ENCODE measurements at places on chromosomes 4 and X.
A peak's percentile ranks its signal among the peaks of the same experiment; 100 is the strongest.

GRCh38 chrX:143058120-143058519 lies 32.4 kb downstream of the SPANXN4 start:
- DNase-seq = no peak

- DNase-seq = no peak
Observed at GRCh38 chrX:32170481-32170880, 1040.9 kb downstream of the DMD start.

DNA sequence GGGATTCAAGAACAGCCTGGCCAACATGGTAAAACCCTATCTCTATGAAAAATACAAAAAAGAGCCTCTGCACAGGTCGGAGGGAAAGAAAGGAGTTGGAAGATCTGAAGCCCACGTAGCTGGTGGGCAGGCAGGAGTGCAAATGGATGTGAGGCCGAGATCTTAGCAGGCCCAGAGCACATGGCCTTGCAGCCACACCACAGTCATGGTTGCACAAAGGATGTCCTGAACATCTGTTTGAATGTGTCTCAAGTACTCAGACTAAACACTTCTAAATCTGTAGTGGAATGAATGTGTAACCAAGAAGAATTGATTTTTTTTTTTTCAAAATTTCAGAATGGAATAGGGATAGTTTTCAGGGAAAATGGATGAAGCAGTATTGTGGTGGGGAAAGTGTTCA lies 10.8 kb downstream of the CA5B start:
- no peak for DNase-seq

DNA sequence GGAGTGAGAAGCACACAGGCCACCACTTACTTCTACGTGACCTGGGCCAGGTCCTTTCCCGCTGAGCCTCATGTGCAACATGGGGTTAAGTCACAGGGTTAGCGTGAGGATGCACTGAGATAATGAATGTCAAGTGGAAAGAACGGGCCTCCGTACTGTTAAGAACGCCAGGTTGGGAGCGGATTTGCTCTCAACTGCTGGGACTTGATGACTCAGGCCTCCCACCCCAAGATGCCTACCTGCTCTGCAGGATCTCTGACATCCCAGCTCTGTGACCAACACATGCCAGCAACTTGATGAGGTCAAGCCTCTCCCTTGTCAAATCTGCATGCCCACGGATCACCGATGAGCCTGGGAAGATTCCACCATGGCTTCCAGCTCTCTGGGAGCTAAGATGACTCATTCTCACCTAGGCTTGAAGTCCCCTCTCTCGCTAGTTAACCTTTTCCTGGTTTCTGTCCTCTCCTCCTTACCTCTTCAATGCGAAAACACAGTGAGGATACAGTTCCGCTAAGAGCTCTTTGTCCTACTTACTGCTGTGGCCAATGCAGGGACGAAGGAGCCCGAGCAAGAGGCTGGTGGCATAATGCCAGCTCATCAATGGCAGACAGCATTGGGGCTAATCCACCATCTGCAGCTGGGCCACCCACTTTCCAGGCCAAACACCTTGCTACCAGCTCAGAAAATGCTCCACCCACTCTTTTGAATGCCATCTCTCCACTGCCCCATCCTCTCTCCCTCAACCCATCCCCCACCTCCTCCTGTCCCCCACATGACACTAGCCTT lies 67.6 kb downstream of the PJA1 start:
- DNase-seq = no peak

GRCh38 chr4:20496068-20496467 lies 204.2 kb upstream of the PACRGL start:
- no peak for DNase-seq

DNA sequence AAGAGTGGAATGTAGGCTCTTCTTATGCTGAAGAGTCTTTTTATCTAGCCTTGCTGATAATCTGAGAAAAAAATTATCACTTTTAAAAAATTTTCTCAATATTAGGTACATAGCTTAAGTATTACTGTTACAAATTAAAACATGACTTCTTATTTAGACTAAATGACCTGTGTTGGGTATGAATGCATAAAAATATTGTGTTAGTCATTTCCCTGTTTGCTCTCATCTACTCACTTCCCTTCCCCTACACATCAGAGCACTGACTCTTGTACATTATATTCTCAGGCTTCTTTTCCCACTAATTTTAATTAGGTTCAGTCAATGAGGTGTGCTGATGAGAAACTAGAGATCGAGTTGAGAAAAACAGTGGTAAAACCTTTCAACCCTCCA lies 881.0 kb downstream of the PCDH18 start:
- DNase-seq = no peak

GRCh38 chr4:86608757-86609375 lies 14.8 kb downstream of the PTPN13 start:
- DNase-seq = no peak

GRCh38 chrX:29941287-29941686 lies 274.1 kb upstream of the MAGEB2 start:
- DNase-seq = no peak

- no peak for DNase-seq
Observed at GRCh38 chr4:14681330-14681729, 321.0 kb upstream of the CPEB2 start.

DNA sequence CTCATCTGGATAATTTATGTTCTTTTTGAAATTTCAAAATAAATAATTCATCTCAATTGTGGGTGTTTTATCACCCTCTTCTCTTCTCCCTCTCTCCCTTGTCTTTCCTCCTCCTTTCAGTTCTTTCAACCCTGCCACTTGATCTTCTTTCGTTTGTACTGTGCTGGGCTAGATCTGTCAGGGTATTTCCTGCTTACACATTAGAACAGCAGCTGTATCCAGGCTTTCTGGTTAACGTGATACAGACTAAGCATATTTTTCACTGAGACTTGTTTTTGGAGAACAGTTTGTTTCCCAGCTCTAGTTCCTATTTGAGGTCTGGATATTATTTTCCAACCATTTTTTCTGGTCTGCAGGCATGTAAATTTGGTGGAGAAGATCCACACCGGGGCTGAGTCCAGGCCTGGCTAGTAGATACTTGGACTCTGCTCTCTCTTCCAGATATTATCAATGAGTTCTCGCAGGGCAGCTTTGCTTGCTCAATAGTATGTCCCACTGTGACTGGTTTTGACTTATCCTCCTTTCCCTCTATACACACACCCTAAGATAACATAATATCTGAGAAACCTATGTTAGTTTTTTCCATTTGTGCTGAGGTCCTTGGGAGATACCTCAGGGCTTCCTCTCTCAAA lies 1310.7 kb upstream of the TENM3 start:
- no peak for DNase-seq

- no peak for DNase-seq
Observed at GRCh38 chr4:69763233-69763632, 2.8 kb upstream of the SULT1B1 start.

DNA sequence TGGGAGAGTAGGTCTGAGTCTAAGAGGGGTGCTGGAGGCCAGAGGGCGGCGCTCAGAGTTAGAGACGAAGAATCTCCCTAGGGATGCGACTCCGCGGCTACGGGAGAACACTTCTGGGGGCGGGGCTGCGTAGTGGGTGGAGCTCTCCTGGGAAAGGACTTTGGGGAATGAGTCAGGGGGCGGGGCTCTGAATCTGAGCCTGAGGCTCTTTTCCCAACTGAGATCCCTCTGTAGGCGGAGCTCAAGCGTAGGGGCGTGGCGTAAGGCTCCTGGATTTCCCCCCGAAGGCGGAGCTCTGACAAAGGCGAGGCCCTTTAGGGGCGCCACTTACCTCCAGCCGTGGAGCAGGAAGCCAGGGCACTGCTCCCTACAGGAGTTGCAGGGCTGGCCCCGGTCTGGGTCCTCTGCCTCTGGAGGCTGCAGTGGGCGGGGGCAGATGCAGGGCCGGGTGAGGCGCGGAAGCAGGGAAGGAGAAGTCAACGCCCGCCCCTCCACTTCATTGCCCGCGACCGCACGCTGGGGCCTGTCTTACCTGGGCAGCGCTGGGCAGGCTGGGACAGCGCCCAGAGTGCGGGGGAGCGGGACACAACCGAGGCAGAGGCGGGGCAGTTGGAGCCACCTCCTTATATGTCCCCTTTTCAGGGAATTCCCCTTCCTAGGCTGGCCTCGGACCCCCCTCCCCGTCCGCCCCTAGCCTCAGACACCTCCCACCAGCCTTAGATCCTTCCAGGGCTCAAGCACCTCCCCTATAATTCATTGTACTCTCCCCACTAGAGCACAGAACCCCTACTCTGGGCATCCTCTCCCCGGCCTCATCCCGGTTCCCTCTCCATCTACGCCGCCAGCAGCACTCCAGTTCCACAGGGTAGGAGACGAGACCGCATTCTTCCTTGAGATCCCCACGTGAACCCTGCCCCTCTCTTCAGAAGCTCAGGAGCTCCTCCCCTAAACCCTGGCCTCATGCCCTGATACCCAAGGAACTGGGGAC lies 1.6 kb downstream of the PRICKLE3 start:
- peak; percentile 92 for DNase-seq

DNA sequence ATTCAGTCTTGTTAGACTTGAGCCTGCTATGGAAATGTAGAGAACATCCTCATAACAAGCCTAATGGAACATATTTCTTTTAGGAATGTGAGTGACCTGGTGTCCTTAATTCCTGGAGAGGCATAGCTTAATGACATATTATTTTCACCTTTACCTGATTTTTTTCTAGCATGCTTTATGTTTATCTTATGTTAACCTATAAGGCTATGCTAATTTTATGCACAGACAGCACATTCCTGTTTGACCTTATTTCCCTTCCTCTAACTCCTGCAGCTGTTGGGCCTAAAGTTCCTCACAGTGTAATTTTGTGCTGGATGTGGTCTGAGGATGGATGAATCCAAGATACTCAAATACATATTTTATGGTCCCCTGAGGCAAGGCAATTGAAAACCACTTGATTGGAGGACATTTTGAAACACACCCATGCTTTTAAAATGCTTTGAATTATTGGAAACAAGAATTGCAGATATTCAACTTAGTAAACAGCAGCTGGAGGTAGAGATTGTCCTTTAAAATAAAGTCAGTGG lies 111.5 kb downstream of the LARP7 start:
- DNase-seq = no peak

DNA sequence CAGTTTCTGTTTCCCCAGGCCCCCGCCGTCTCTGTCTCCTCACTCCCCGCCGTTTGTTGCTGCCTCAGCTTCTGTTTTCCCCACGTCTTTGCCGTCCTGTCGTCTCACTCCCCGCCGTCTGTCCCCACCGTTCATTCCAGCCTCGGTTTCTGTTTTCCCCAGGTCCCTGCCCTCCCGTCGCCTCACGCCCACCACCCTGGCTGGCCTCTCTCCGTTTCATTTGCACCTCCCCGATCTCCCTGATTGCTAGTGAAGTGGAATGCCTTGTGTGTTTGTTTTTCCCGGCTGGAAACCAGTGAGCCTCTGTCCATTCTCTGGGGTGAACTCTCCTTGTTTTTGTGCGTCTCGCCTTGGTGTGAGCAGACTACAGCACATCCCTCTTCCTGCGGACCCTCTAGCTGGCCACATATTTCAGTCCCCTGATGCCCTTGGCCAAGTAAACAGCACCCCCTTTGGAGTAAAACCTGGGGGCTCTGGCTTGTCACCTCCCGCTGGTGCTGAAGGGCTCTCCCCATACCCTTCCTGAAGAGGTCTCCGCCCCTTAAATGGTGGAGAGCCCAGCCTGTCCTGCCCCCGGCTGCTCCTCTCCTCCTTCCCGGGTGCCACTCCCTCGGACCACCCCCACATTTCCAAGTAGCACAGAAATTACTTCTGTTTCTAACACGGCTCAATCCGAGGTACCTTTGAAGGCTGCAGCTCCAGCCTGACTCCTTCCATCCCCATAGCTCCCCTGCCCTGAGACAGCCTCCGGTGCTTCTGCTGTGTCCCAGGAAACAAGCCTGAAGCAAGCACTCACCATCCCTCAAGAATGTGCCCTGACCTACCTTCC lies 13.2 kb downstream of the TMEM175 start:
- DNase-seq = no peak

DNA sequence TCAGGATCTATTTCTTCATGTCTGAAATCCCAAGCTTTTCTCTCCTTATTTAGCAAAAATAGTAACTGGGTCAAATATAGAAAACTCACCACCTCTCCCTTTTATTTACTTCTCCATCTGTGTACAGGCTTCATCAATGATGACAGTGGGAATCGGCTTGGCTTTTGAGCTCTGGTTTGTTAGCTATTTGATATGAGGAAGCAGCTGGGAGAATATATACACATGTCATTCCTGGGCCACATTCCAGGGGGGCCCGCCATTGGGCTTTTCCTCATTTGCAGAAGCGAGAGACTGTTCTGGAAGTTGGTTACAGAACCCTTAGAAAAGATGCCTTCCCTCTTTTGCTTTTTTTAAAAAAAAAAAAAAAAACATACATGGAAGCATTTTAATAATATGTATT lies 107.4 kb upstream of the F9 start:
- DNase-seq = no peak

- no peak for DNase-seq
Observed at GRCh38 chr4:2961421-2961810, 1.8 kb downstream of the NOP14 start.

- DNase-seq = no peak
Observed at GRCh38 chr4:168736860-168737805, 240.3 kb downstream of the PALLD start.

DNA sequence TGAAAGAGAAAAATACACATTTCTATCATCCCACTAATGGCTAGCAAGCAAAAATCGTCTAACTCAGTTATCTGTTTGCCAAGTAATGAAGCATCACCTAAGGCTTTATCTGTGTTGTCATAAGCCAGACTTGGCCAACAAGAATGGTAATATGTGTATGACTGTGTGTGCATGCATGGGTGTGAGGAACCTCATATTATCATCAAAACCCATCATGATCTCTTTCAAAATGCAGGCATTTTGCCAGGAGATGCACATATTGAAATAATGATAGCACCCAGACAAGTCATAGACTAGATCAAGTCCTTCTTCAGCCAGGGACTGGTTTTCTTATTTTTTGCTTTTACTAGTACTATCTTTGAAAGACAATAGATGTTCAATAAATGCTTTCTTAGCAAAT lies 172.5 kb upstream of the FMR1 start:
- DNase-seq = no peak

DNA sequence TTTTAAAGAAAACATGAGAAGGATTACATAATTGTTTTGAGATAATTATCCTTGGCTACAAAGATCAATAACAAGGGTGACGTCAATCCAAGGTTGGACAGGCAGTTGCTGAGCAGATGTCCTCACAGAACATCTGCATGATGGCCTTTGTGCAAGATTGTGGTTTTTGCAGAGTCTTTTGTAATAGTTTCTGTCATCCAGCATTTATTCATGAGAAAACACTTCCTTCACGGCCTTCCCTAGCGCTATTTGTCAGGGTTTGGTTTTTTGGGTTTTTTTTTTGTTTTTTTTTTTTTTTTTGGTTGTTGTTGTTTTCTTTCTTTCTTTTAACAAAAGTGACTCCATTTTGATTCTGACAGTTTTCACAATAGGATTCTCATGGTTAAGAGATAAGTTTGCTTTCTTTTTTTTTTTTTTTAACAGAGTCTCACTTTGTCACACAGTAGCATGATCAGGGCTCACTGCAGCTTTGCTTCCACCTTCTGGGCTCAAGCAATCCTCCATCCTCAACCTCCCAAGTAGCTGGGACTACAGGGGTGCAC lies 31.5 kb upstream of the ELF2 start:
- no peak for DNase-seq

DNA sequence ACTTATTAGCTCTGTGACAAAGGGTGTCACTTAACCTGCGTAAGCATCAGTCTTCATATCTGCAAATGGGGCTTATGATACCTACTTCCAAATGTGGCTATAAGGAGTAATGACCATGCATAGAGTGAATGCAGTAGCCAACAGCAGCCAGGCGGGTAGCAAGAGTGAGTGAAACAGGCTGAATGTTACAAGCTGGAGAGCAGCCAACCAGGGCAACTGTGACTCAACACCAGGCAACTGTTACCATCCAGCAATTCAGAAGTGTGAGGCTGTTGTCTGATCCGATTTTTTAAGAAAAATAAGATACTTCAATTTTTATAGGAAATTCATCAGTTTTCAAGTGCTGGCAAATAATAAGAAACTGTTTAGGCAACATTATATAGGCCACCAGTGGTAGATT lies 270.2 kb upstream of the TAPT1 start:
- DNase-seq = no peak

GRCh38 chrX:149145845-149146285 lies 359.2 kb downstream of the IDS start:
- no peak for DNase-seq
